GM19239 (cell line): ENCODE measurements at places on chromosomes 12 and 14.

DNA sequence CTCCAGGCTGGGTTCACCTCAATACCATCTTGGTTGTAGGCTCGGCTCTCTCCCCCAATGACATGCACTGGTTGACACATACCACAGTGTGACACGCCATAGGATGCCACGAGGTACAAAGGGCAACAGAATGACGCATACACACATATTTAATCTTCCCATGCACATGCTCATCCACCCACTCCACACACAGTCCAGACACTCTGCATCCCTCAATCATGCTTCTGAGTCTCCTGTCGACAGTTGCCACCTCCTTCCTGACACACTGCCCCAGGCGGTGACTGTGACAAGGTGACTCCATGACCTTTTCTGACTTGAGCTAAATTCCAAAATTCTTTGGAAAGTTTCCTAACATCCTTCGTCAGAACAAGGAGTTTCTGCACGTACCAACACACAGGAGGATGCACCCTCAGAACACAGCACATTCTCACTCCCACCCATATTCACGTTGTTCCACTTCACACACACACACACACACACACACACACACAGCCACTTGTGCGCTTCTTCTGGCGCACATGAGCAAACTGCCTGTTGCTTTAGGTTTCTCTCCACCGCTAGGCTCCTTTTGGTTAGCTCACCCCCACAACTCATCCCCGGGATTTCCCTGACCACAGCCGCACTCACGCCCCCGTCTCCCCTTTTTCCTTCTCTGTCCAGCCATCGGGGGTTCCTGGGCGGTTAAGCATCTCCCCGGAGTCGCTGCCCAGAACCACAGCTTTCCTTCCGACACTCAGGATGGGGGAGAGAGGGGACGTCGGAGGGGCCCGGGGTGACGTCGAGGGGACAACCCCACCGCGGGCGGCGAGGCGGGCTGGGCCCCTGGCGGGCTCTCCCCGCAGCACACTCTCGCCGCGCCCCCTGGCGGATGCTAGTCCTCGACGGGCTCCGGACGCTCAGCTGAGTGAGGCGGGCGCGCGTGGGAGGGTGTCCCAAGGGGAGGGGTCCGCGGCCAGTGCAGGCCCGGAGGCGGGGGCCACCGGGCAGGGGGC is 536 bp upstream of the WNT1 start:
- no peak for DNase-seq

DNA sequence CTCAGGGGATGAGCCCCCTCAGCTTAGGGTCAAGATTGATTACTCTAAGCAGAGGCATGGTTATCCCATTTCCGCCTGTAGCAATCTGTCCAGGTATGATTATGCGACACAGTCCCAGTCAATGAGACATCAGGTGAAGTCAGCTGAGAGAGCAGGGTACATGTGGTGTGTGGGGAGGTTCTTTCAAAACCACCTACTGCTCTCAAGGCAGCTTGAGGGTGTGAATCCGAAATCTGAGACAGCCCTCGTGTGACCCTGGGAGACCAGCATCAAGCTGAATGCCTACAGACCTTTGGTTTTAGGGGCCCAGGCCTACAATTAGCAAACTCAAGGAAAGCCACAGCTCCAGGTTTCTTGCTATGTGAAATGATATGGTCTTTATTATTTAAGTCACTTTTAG is 275.7 kb downstream of the ITPR2 start:
- DNase-seq = no peak

DNA sequence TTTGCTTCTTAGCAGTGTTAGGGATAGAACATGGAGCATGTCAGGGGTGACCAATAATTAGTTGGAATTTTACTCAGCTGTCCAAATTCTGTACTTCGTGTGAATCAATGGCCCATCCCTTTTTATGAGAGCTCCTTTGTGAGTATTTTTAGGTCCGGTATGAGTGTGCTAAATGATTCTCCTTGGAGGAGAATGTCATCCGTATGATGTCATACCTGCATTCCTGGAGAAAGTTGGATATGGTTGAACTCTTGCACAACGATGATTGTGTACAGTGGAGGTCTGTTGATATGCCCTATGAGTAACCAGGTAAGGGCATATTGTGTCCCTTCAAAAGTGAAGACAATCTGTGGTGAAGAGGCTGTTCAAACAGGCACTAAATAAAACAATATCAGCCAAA is 400.8 kb downstream of the GXYLT1 start:
- DNase-seq = no peak

- no peak for DNase-seq
Measured at GRCh38 chr14:76639606-76640229, 121.5 kb upstream of the VASH1 start.

DNA sequence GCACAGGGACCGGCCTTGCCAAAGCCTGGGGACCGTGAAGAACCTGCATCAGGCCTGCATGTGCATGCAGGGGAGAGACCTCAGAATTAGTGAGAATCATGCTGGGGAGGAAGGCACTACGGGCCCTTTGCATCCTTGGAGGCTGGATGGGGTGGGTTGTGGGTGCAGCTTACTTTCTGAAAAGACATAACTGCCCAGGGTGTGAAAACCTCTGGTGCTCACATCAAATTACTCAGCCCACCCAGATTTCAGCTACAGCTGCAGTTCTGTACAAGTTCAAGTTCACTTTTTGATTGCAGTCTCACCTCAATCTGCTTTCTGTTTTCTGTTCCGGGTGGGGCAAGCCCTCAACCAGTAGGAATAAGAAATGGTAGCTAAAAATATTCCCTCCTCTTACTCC is 130.6 kb downstream of the SLC15A4 start:
- DNase-seq = no peak

DNA sequence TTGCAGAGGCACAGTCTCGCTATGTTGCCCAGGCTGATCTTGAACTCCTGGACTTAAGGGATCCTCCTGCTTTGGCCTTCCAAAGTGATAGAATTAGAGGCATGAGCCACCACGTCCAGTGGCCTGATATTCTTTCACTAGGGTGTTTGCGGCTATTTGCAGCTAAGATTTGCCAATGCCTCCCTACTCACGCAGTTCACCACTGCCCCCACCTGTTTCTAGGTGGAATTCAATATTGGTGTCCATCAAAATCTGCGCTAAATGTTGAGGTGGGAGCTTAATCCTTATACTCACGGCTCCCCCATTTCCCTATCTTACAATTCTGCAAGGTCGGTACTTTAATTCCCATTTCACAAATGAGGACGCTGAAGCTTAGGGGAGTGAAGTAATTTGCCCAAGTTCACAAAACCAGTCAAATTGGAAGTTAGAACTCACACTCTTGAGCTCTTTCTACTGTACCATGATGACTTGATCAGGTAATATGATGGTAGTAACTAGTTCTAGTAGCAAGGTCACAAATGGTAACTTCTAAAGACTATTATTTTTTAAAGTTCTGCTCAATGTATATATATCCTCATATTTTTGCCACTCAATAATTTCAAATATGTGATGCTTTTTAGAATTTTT is 22.1 kb upstream of the LRRC9 start:
- no peak for DNase-seq

DNA sequence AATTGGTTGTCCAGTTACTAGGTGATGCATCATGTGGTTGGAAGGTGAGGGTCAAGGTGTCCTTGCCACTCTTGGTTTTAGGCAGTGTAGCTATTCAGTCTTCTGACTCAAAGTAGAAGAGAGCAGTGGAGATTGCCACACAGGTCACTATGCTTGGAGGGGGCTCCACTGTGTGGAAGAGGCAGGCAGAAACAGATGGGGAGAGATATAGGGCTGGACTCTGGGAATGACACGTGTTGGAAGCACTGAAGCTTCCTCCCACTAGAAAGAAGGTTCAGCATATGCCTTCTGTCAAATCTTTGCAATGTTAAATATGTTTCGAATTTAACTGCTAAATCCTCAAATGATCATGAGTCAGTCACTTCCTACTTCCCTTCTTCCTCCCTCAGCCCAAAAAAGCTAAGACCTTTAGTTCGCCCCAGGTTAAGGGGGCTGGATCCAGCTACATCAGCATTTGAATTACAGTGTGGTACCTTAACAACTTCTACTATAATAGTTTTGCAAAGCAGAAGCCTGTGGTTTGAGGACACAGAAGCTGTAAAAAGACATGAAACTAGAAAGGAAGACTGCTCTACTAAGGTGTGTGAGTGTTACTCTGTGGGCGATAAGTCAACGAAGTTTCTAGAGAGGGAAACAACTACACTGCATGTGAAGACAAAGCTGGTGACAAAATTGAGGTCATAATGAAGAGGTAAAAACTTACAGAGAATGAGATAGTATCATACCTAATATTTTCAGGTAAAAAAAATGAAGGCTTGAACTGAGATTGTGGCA is 228.0 kb downstream of the NELL2 start:
- DNase-seq = no peak

DNA sequence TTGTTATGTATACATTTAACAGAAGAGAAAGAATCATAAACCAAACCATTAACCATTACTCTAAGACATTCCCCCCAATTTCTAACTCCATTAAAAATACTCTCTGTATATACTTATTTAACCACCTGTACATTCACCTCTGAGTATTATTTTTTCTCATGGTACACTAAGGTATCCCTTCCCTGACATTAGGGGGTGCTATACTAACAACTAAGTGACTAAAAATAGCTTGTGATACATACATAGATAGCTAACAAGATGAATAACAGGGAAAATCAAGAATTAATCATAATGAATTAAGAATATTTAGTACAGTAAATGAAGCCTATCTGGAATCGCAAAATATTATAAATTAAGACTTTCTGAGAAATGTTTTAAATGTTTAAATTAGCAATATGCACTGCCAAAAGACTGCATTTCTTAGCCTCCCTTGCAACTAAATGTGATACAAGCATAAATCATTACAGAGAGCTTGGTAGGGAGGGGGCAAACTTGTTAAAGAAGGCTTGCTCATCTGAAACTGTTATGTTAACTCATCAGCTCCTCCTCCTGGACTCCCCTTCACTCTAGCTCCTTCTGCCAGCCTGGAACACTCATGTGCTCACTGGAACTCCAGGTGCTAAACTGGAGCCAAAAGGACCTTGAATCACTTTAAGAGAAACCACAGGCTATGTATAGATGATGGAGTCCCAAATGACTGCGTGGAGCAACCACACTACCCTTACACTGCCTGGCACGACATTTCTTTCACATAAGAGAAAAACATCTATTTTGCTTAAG is 14.9 kb downstream of the C2CD5 start:
- DNase-seq = no peak

GRCh38 chr12:86081843-86082242 is 174.3 kb downstream of the MGAT4C start:
- no peak for DNase-seq

DNA sequence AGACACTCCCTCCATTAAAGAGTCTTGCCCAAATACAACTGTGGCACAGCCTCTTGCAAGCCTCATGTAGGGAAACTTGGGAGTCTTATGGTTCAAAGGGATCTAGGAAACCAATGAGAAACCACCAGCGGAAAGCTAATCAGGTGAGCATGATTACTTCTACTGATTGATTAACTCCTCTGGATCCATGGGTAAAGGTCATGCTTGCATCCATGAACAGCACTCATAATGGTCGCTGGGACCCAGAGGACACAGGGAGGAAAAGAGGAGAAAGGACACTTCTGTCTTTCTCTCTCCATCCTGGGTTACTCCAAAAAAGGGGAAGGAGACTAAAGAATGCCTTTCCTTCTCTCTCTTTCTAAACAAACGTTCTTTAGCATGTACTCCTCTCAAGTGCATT is 1397.2 kb downstream of the LRFN5 start:
- DNase-seq = no peak

DNA sequence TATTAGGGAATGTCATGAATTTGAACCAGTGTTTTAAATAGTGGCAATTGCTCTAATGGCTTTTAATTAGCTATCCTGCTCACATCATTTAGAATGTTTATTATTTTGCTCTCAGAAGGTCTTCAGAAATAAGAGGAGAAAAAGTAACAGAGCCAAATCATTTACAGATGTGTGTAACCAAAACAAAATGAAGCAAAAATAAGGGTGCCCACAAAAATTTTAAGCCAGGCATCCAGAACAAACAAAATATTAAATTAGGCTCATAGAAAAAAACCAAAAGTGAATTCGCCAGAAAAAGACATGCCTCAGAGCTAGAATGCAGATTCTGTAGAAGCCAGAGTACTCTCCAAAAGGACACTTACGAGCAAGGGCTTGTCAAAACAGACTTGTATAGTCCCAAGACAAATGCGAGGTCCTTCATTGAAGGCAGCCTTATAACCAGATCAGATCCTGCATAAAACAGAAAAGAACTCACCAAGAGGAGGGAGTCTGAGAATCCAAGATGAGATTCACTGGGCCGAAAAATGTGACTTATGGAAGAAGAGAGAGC is 20.2 kb upstream of the SERPINA1 start:
- no peak for DNase-seq

DNA sequence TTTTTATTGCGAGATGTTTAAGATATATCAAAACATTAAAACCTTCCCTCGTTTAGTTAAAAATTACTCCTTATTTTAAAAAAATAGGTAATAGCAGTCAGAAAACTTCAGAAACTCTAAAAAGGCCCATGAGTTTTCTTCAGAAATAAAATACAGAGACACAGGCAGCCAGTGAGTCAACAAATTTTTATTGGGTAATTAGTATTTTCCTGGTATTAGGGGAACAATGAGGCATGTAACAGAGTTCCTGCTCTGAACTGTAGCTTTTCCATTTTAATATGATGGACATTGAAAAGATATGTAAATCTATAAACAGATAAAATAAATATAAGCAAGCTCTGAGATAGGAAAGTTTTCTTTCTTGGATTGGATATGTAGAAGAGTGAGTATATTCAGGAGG is 399 bp upstream of the ZNF705A start:
- no peak for DNase-seq

DNA sequence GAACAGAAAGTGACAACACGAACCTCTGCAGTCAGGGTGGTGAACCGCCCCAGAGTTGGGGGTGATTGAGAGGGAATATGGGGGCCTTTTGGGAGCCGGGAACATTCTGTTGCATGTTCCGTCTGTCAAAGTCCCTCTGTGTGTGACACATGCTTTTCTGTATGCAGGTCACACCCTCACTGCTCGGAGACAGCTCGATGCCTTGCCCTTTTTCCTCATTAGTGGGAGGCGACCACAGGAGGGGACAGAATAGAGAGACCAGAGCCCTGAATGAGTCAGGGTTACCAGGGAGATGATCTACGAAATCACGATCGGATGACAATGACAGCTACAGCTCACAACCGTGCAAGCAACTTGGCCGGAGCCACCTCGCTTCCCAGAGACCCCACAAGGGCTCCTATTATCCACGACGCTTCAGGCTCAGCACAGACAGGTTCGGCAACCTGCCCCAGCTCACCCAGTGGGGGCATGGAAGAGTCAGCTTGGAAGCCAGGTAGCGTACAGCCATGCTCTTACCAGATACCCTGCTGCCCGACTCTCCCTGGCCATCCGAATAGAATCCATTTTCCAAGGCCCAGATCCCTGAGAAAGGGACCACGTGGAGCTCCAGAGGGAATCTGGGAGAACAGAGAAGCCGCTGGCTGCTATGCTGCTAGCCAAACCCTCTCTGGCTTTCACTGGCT is 38.8 kb downstream of the TESC start:
- no peak for DNase-seq
